AG04449 (cell line): ENCODE measurements at places on chromosomes 13 and 19.

- DNase-seq, result no peak
Measured at GRCh38 chr13:51269039-51269438, 46.8 kb downstream of the FAM124A start.

DNA sequence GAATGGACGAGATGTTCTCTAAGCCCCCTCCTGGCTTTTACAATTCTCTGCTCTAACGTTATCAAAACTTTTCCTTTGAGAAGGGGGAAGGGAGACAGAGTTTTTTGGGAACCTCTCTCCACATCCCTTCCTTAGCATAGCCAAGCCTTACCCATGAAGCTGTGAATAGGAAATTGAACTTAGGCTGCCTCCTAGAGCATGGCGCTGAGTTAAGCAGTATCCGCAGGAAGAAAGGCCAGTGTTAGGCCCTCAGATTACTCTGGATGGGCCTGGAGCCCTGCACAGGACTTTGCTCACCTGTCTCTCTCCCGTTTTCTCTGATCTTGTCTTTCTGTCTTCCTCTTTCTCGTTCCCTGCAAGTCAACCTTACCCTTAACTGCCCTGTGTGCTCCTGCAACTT, 39.6 kb downstream of the CYP2B6 start:
- no peak for DNase-seq

GRCh38 chr19:39103151-39103550, 19.0 kb downstream of the ACP7 start:
- DNase-seq, result no peak

GRCh38 chr19:13425151-13425550, 81.1 kb downstream of the CACNA1A start:
- no peak for DNase-seq

- no peak for DNase-seq
Measured at GRCh38 chr13:43786472-43786765, 353 bp downstream of the ENOX1 start.

DNA sequence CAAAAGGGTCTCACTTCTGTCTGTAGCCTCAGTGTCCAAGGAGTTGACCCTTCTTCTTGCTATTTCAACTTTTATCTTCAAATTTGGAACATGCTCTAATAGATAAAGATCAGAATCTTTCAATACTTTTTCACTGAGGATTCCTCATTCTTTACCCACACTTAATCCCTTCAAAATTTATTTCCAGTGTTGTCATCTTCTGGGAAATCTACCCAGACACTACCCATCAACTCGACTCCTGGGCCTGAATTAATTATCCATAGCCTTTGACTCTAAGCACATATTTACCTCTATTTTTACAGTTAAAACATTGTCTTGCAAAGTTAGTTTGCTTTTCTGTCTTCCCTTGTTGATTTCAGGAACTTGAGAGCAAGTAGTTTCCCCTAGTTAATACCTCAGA, 1022.5 kb downstream of the PCDH9 start:
- DNase-seq, result no peak

DNA sequence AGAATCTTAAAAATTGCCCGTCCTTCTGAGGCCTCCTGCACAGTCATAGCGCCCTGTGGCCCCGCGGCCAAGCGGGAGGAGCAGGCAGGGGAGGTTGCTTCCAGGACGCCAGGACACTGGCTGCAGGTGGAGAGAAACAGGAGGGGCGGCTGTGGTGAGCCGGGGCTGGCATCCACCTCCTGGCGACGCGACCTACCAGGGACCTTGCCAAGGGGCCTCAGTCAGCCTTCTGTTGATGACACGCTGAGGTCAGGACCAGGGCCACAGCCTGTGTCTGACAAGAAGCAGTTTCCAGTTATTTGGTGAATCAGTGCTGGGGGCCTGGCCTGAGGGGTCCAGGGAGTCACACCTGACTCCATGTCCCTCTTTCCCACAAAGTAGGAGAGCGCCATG, 13.3 kb upstream of the MKNK2 start:
- no peak for DNase-seq

DNA sequence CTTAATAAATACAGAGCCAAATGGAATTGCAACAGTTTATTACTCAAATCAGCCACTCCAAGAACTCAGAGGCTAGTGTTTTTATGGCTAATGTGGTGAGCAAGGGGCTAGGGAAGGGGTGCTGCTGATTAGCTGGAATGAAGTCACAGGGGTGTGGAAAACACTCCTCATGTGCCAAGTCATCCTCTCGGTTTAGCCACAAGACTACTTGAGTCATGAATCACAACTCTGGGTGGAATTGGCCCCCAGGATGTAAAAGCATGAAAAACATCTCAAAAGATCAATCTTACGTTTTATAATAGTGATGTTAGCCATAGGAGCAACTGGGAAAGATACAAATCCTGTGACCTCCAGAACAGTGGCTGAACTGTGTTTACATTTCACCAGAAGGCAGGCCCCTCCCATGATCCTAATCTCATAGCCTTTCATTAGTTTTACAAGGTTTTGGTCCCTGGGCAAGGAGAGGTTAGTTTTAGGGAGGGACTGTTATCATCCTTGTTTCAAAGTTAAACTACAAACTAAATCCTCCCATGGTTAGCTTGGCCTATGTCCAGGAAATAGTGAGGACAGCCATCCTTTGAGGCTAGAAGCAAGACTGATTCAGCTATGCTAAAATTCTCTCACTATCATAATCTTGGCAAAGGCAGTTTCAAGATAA, 2020.1 kb upstream of the PCDH20 start:
- DNase-seq, result peak; percentile 98

DNA sequence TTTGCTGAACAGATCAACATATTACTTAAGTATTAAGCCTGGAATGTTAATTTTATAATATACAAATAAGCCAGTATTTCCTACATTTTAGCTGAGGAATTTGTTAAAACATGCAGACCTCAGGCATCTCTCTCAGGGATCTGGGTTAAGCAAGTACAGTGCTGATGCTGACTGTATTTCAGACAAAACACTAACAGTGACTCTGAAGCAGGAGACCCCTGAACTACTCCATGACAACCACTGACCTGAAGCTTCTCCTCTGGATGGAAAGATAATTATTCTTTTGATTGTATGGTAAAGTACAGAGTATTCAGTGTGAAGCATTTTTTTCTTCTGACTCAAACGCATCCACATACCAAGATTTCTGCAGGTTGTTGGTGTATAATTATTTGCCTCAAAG, 680.8 kb downstream of the LIG4 start:
- DNase-seq, result no peak

DNA sequence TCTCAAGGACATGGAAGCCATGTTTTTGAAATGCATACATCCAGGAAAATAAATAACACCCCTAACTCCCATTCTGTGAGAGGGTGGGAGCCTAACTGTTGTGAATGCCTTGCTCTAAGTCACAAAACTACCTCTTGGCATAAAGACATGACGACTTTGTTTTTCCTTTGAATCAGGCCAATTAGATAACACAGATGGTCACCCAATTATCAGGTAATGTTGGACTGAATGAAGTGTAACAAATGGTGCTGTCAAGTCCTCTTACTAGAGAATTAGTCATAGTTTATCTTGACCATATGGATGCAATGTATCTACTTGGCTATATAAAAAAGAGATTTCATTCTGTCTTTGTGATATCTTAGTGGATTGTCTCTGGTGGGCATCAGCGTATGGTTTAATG, 553.6 kb upstream of the ATXN8OS start:
- no peak for DNase-seq

GRCh38 chr13:55560331-55560730, 1580.4 kb upstream of the PRR20A start:
- DNase-seq, result no peak

DNA sequence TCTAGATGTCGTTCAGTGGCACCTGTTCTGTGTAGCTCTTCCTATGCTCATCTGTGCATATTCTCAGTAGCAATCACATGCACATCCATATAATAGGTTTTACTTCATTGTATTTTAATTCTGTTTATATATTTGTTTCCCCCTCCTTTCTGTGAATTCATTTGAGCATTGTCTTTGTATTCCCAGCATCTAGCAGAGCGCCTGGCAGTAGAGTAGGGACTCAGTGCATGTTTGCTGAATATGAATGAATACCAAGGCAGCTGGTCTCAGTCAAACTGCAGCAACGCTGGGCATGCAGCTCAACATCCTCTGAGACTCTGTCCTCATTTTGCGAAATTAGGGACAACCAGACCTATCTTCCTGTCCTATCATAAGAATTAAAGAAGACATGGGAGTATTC, 330.1 kb downstream of the SPRY2 start:
- DNase-seq, result no peak
